AG10803 (cell line): ENCODE measurements at places on chromosomes 2 and 18.
A peak's percentile ranks its signal among the peaks of the same experiment; 100 is the strongest.

DNA sequence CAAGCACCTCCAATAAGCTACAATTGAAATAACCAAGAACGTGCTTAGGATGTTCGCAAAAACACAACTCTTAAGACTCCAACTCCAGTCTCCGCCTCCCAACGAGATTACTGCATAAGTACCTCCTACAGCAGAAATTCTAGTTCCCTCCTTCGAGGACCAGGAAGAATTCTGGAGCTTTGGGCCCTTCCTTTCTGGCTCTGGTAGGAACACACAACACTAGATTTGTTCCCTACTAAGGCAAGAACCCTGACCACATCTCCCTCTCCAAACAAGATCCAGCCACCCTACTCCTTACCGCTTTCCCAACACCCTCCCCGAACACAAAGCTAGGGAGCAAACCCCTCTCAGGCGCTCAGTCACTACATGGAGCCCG is 721 bp downstream of the ADAM17 start:
- peak; percentile 86 for DNase-seq

DNA sequence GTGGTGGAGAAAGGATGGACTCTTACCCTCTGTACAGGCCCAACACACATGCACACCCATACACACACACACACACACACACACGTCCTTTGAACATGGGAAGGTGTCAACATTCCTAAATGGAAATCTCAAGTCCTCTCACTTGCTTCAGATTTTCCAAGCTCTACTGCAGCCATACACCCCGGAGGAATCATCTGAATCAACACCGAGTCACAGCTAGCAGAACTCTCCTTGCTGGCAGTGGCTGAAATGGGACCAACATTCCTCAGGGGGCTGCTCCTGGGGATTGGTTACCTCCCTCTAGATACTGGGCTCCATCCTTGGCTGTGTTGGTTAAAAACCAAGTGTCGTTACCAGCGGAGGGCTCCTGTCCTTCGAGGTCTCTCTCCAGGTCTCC is 112.7 kb downstream of the BCL11A start:
- DNase-seq, result no peak

- DNase-seq, result peak; percentile 48
These were observed 551.7 kb downstream of the RNF144A start for GRCh38 chr2:7468955-7469354.

GRCh38 chr18:59218018-59218417 is 1.9 kb upstream of the GRP start:
- no peak for DNase-seq

DNA sequence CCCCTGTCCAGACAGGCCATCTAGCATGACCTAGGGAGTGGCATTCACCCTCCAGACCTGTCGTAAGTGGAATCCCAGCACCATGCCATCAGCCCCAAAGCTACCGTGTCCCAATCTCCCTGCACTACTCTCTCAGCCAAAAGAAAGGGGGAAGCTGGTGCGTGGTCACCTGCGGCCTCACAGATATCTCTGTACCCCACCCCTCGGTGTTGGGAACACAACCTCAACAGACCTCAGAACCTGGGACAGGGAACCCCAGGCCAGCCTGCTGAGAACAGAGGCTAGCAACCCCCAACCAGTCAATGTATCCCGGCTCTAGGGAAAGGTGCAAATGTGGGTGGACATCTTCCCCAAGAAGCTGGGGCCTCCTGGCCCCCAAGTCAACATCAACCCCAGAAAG is 38.2 kb downstream of the LMAN2L start:
- DNase-seq, result no peak

GRCh38 chr18:12334366-12334808 is 26.3 kb downstream of the TUBB6 start:
- no peak for DNase-seq

- DNase-seq, result no peak
These were observed 2.4 kb downstream of the DGKD start for GRCh38 chr2:233356546-233357308.

DNA sequence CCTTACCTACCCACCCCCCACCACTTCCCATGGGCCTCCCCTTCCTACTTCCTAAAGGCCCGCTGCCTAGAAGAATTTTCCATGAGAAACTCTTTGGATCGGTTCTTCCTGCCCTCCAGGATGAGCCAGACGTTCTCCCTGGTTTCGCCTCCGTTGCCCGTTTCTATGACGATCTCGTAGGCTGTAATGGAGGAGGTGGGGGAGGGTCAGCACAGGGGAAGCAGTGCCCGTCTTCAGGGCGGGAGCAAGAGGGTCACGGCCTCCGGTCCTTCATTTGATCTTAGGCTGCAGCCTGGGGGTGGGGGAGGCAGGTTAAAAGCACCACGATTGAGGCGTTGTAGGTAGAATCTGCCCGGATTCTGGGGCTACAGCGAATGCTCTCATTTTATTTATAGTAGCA is 172.0 kb downstream of the LOXHD1 start:
- no peak for DNase-seq

DNA sequence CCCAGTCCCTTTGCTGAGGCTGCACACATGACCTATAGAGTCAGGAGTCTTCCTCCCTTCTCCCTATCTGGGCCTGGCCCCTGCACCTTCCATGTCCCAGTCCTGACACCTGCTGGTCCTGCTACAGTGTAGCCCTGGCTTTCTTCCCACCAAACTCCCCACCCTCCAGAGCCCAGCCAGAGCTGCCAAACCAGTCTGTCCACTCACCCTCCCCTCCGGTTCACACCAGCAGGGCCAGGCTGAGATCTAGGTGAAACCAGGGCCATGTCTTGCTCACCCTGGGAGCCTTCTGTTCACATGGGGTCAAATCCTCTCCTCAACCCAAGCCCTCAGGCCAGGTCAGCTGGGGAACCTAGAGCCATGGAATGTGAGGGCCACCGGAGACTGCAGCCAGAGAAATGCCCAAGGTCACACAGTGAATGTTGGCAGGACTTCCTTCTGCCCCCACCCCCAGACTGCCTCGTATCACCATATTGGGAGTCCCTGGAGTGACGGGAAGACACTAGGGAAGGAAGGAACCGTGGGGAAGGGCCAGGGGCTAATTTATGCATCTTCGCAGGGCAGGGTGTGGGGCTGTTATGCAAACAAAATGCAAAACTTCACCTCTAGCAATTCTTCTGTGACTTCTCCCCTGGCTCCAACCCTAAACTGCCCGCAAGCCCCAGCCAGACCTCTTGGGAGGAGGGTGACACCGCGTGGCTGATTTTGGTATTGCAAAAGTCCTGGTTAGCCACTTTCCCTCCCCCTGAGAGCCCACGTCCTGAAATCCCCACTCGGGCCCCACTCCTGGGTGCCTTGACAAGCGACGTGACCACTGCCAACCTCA is 14.6 kb downstream of the TNS1 start:
- DNase-seq, result peak; percentile 73

DNA sequence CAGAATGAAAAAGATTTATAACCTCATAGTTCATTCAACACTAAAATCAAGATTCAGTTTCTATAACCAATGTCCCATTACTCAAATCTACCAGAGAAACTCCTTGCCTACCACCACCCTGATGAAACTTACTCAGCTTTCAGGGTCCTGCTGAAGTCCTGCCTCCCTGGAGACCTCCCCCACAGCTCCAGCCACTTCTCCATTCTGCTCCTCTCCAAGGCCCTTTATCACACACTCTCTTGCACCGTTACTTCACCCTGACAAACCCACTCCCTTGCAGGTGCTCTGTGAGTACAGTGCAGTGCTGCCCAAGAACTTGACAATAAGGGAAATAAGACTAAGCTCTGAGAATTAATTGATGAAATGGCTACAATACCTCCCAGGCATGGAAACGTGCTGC is 83.5 kb upstream of the CDCA7 start:
- no peak for DNase-seq

GRCh38 chr18:52907543-52908308 is 567.7 kb downstream of the DCC start:
- DNase-seq, result no peak

GRCh38 chr2:135255208-135255607 is 203.1 kb downstream of the RAB3GAP1 start:
- DNase-seq, result no peak

GRCh38 chr2:21282515-21282898 is 158.7 kb downstream of the TDRD15 start:
- no peak for DNase-seq

DNA sequence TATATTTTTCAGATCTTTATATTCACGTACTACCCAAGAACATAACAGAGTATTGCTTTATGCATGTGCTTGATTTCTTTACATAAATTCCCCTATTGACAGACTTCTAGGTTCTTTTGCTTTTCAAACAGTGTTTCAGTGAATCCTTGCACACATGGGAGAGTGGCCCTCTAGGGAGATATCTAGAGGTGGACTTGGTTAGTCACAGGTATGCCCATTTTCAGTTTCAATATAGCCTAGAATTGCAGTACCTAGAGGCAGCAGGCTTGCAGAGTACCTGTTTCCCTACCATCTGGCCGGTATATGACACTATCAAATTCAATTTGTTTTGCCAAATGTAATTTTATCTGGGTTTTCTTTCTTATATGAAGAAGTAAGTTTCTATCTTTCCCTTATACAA is 36.8 kb downstream of the EML6 start:
- no peak for DNase-seq

GRCh38 chr18:55249550-55249949 is 290.3 kb upstream of the CCDC68 start:
- no peak for DNase-seq

GRCh38 chr18:2642771-2643170 is 12.8 kb upstream of the SMCHD1 start:
- DNase-seq, result no peak

DNA sequence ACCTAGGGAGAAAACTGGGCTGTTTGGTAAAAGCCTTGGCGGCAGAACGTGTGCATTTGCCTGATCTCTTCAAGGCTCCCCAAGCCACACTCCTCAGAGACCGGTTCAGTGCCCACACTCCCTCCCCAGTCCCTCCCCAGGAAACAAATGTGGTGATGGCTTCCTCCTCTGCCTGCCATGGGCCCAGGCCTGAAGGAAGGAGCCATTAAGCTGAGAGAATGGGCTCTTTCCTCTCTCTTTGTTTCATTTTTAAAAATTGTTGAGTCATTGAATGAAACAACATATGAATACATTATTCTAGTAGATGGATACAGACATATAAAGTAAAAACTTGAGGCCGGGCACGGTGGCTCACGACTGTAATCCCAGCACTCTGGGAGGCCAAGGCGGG is 50.6 kb upstream of the YWHAQ start:
- DNase-seq, result no peak

DNA sequence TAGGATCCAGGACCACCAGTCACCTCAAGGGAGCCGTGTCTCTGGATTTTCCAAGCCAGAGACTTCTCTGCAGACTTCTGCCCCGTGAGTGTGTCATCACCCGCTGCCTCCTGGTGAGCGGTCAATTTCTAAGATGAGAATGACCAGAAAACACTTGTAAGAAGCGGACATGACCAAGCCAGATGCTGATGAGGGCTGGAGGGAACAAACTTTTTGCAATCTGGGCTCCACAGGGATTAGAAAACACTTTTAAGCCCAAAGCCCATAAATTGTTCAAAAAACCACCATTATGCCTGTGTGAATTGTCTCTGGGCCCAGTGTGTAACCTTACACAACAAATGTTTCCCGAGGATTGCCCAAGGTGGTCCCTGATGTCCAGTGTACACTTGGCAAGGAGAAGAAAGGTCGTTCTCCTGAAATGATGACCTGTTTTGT is 5.3 kb upstream of the NPPC start:
- DNase-seq, result peak; percentile 6

DNA sequence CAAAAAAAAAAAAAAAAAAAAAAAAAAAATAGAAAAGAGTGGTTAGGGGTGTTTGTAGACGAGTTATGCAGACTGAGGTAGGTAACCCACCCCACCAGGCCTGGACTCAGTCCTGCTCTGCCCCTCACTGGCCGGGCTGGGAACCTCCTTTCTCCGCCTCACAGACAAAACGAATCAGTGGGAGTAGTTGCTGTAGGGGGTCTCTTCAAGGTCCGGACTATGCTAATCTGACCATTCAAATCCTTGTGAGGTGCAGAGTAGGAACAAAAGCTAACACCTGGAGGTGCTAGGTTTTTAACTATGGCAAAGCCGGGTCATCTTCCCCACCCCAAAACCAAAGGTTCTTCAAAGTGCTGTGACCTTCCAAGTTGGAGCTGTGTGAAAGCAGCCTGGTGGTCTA is 223.7 kb downstream of the SLC4A3 start:
- no peak for DNase-seq

- DNase-seq, result no peak
These were observed 34.8 kb upstream of the MGAT5 start for GRCh38 chr2:134218930-134219658.

- no peak for DNase-seq
These were observed 66.0 kb upstream of the ITGB6 start for GRCh38 chr2:160266037-160266551.

- peak; percentile 96 for DNase-seq
These were observed 165.2 kb upstream of the KLF7 start for GRCh38 chr2:207330912-207331311.

DNA sequence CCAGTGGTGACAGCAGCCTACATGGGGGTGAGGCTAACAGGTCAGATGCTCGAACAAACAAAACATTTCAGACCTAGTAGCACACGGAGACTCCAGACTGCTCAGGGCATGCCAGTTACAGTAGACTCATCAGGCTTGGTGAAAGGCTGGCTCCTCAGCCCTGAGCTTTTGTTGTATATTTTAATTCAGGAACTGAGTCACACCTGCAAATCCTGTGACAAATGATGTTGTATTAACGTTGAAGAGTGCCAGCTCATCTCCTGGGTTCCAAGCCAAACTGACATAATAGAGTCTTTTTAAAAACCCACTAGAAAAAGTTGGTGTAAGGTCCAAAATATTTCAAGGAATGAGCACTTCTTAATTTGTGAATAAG is 65.3 kb downstream of the C1D start:
- DNase-seq, result peak; percentile 55

DNA sequence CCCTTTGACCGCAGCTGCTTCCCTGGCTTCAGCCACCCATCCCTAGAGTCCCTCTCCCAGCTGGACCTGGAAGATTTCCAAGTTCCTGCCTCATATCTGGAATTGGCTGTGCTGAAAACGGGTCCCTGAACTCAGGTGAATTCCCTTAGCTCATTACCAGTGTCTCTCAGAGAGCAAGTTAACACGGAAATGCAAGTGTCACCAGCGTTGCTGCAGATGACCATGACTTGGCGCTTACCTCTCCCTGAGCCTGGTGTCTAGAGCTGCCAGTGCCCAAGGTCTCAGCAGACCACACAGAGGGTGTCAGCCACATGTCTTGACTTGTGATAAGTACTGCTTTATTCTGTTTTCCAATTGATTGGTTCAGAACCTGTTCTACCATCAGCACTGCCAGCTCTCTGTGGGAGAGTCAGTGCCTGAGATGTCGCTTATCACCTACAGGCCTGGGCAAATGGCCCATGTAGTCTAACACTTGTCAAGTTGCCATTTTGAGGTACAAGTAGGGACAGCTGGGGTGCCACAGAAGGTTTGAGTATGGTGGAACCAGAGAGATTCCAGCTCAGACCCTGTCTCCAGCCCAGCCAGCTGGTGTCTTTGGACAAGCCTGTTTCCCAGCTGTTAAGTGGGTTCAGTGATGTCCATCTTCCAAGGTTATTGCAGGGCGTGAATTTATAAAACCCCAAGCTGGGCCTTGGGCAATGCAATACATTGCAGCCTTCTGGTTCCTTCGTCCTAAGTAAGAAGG is 48.7 kb downstream of the LYPD1 start:
- DNase-seq, result no peak

GRCh38 chr18:27954226-27954625 is 222.7 kb downstream of the CDH2 start:
- DNase-seq, result peak; percentile 26

- no peak for DNase-seq
These were observed 358.5 kb upstream of the DSEL start for GRCh38 chr18:67875060-67875459.
